ENCODE measurements at places on chromosomes 7 and 10.

DNA sequence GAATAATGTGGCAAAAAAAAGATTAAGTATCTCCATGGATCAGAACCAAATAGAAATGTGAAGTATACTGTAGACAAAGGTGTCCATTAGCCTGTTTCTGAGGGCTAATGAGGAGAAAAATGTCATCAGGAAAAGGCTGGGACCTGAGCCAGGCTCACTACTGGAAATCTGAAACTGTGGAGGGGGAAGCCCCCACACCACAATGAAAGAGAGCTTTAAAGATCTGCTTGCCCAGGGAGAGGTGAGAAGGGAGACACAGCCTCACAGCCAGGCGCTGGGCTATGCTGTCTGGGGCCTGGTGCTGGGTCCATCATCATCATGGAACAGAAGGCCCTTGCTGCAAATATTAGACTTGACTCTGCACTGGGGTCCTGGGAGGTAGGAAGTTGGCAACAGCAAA is 90.4 kb downstream of the OSBPL3 start:
- no peak for DNase-seq

GRCh38 chr10:5482016-5482415 is 17.4 kb downstream of the CALML5 start:
- no peak for DNase-seq

DNA sequence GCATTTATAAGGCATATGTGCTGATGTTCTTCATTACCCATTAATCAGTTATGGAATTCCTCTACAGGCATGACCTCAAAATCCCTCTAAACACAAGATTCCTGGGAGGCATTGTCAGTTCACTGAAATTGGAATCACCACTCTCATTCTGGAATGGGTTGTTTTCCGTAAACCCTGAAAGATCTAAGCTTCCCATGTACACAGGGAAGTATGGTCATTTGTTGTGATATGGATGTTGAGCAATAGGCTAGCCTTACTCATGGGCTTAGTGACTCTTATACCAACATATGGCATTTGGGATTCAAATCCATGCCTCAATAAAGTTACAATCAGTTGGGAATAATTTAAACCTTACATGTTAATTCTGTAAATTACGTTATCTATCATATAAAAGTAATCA is 258.0 kb downstream of the XPNPEP1 start:
- no peak for DNase-seq

DNA sequence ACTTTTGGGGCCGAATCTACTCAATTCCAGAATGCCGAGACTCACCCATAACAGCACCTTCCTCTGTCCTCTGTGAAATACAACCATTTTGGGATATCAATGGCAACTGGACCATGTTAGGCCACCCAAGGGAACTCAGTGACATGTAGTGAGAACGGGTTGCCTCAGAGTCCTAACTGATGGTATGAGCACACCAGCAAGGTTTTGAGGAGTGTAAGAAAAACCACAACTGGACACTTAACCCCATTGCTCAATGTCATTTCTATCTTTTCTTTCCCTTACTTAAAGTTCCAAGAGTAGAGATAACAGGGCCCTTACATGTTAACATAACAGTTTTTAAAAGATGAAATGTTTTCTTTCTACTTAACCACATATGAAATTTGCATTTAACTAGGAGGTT is 67.1 kb downstream of the TNS3 start:
- DNase-seq, result no peak

- no peak for DNase-seq
Observed at GRCh38 chr10:1128115-1128514, 71.9 kb downstream of the WDR37 start.

GRCh38 chr10:48243487-48243886 is 31.0 kb downstream of the FRMPD2 start:
- DNase-seq, result no peak

GRCh38 chr7:135233570-135233969 is at the start of gene STRA8:
Gene STRA8 (plus strand): TSS chr7:135233838. CDS start chr7:135240525, 6,687 bp downstream.
- DNase-seq, result no peak

DNA sequence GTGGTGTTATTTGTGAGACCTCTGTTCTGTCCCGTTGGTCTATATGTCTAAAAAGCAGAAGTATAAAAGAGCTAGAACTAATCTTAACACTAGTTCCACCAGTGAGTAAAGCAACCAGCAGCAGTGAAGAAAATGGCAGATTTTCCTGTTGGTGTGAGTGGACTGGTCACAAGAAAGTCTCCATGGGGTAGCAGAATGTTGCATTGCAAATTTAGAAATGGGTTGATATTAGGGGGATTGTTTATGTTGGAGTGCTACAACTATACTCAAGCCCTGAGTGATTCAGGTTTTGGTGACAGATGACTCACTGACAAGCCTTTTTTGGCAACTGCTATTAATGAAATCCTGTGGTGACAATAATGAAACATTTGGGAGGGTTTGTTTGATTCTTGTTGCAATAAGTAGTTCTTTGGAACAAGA is 5.6 kb downstream of the AVL9 start:
- DNase-seq, result no peak
